Activated CD4-positive, alpha-beta T cell treated with anti-CD3 and anti-CD28 coated beads, Interleukin-2, amount 50 U/mL, for 24 hours (primary cell): ENCODE measurements at places on chromosomes 2 and 18.

DNA sequence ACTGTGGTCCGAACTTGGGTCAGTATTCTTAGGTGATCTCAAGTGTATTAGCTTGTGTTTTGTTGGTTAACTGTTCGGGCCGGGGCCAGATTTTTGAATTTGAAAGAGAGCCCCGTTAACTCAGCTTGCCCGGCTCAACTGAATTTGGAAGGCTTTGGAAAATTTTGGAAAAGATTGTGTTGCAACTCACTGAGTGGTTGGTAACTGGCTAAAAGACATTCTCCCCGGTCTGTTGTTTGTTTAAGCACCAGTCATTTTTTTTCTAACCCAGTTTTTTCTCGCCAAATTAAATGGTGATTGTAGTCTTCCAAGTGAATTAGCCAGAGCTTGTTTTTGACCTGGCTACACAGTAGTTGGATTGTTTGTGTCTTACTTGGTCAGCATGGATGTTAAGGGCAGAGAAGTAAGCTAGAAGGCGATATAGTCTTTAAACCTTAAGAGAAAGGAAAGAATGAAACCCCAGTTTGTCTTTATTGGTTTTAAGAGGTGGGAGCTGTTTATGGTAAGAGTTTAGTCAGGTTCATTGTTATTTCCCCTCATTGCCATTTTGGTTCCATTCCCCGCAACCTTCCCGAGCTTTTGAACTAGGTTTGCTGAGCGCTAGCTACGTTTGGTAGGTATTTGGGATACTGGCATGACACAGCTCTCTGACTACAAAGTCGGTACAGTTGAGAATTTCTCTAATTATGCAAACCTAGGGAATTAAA lies 2.4 kb downstream of the MAP4K4 start:
- DNase-seq: no peak

DNA sequence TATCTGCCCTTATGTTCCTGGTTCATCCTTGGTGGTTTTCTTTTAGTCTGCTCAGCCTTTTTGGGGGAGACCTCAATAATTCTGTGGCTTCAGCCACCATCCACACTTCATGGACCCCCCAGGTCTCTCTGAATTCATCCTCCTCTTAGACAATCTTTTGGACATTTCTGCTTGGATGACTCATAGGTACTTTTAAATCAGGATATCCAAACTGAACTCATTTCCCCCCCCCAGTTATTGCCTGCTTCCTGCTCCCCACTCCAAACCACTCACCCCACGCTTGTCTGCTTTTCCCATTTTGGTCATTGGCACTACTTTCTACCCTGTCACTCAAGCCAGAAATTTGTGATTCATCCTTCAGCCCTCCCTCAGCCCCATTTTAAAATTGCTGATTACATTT lies 78.5 kb downstream of the TANC1 start:
- no peak for DNase-seq

GRCh38 chr2:12315224-12315623 lies 401.5 kb upstream of the TRIB2 start:
- no peak for DNase-seq

DNA sequence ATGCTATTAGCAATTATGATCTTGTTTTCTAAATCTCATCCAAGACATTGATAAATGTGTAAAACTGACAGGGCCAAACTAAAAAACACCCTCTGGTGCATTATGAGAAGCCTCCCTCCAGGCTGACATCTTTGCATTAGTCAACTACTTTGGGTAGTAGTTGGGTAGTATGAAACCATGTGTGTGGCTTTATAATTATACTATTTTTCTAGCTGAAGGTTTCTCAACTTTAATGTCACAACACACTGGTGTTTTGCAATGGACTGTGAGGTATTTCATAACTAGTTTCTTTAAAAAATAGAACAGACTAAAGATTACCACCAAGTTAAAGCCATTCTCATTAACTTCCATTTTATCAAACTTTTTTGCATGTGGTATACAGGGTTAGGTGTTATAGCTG lies 73.1 kb upstream of the RBMS1 start:
- no peak for DNase-seq

DNA sequence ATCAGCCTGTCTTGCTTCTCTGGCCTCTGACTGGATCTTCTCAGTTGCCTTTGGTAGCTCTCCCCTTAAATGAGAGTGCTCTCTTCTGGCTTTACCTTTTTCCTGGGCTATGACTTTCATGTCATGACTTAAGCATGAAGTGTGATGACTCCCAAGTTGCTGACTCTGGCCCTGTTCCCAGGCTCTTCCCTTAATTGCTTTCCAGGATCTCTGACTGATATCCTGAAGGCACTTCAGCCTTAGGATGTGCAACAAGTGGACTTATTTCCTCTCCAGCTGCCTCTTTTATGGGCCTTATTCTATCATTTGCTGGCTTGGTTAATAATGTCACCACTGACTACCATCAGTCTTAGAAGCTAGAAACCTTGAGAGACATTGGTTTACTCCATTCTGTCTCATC lies 17.4 kb downstream of the SEMA4F start:
- DNase-seq: no peak

DNA sequence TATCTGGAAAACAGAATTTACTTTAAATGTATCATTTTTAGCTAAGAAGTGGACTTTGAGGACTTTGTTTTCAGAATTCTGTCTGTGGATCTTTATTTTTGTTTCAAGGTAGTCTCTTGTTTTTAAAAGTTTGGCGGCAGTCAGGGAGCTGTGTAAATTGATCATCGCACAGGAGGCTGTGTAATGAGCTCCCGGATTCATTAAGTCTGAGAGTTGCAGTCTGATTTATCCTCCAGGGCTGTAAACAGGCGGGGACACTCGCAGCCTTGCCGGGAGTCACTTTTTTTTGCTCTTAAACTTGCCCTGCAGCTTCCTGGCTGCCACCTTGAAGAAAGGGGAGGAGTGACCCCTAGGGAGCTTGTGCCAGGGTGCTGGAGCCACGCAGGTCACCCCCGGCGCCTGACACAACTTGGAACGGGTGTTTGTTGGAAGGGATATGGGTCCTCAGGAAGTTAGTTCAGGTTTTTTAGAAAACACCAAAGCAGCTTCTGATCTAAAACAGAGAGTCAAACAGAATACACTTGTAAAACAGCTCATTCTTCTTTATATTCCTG lies 76.2 kb downstream of the DCDC2C start:
- no peak for DNase-seq

- DNase-seq: no peak
Observed at GRCh38 chr2:223165423-223166214, 113.6 kb downstream of the KCNE4 start.

DNA sequence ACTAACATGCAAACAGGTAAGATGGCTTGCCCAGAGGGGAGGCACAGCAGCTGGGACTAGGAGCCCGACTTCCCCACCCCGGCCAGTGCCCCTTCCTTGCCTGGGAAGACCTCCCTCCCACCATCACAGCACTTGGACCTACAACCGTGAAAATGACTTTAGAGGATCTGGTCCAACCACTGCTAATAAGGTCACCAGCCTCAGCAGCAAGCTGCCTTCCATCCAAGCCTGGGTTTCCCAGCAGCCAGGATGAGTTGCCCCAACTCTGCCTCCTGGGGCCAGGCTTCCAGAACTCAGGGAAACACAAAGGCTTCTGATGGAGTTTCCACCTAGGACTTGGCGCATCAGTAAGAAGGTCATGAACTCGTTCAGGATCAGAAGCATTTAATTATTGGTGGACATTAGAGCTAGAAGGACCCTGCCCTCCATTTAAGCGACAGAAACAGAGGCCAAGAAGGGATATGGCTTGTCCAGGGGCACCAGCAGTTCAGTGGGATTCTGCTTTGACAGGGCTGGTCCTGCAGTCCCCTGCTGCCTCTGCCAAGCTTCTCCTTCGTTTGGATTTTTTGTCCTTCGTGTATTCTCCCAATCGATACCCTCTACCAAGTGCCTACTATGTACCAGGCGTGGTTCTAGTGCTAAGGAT lies 403.0 kb upstream of the ID2 start:
- no peak for DNase-seq

DNA sequence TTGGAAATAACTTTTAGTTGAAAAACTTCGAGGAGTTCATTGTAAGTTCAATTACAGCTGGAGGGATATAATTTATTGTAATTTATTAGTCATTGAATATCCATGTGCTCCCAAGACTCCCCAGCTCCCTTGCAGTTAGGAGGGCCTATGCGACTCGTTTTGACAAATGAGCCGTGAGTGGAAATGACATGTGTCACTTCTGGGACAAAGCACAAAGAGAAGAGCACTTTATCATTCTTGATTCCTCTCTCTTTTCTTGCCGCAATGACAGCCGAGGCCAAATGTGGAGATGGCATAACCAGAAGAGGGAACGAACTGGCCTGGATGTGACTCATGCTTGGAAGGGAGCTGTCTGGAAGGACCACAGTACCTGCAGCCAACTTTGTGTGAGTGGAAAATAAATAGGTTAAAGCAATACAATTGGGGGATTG lies 44.2 kb upstream of the ITSN2 start:
- DNase-seq: no peak

- no peak for DNase-seq
Observed at GRCh38 chr18:23207191-23207955, 72.1 kb downstream of the CABLES1 start.

GRCh38 chr2:191666732-191667131 lies 11.2 kb upstream of the NABP1 start:
- no peak for DNase-seq

DNA sequence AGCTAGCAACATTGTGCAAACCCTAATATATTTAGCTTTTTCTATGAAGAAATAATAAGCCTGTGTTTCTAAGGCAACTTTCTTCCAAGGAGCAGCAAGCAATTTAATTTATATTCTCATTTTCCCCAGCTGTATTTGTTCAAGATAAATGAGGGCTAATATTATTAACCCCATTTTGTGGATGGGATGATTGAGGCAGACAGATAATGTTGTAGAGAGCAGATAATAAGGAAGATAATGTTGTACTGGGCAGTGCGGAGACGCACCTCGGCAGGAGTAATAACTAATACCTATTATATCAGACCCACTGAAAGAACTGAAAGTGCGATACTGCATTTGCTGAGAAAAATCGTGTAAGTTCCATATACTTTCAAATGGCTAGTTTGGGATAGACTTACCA lies 344.1 kb upstream of the FANCL start:
- no peak for DNase-seq

DNA sequence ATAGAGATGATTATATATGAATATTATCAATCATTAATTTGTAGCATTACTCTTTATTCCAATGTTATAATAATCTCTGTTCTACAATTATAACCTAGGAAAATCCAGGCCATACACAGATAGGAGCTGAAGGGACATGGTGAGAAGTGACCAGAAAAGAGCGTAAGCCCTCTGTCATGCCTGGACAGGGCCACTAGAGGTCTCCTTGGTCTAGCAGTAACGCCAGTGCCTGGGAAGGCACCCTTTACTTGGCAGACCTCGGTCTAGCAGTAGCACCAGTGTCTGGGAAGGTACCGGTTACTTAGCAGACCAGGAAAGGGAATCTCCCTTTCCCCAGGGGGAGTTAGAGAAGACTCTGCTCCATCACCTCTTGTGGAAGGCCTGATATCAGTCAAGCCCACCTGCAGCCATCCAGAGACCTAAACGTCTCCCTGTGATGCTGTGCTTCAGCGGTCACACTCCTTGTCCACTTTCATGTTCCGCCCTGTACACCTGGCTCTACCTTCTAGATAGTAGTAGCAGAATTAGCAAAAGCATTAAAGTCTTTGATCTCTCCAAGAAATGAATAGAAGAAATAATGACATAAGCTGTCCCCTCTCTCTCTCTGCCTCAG lies 447.5 kb upstream of the FSIP2 start:
- no peak for DNase-seq

DNA sequence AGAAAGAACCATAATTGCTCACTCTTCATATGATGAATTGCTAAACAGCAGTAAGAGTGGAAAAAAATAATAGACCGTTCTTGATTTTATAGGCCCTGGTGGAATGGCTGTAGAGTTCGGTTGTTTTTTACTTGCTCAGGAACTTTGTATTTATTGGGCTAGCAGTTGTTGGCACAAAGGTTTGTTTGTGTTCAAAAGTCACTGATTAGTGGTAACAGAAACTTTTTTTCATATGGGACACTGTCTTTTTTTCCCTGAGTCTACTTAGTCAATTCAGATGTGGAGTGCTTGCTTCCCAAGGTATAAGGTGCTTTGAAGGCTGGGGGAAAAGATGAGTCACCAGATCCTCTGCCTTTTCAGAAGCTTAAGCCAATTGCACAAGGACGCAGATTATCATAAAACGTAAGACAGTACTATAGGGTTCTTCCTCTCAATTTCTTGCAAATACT lies 25.8 kb downstream of the PHLPP1 start:
- no peak for DNase-seq

DNA sequence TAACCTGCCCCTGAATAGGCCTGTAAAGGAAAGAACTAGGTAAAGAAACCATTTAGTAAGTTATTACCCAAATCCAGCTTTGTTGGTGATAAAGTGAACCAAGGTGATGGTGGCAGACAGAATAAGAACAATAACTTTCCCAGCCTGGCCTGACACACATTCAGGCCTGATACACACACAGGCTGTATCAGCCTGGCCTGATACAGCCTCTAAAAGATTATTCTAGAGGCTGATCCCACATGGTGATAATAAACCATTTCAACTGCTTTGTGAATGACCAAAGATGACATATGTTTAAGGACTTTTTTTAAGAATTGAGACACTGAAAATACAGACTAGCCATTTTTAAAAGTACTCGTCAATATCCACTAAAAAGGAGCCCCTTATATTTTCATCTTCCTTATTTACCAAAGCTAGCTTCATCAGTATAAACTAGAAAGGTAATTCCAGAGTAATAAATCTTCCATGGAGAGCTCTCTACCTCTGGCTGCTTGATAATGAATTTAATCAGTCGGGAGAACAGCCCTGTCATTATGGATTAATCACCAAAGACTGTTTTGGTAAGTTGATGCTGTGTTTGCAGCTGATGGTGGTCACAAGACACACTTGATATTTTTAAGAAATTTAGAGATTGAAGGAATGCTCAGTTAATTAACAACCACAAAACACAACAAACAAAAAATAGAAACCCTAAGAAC lies 77.2 kb downstream of the SLC8A1 start:
- DNase-seq: no peak

GRCh38 chr2:54535599-54536195 lies 79.6 kb downstream of the SPTBN1 start:
- no peak for DNase-seq

DNA sequence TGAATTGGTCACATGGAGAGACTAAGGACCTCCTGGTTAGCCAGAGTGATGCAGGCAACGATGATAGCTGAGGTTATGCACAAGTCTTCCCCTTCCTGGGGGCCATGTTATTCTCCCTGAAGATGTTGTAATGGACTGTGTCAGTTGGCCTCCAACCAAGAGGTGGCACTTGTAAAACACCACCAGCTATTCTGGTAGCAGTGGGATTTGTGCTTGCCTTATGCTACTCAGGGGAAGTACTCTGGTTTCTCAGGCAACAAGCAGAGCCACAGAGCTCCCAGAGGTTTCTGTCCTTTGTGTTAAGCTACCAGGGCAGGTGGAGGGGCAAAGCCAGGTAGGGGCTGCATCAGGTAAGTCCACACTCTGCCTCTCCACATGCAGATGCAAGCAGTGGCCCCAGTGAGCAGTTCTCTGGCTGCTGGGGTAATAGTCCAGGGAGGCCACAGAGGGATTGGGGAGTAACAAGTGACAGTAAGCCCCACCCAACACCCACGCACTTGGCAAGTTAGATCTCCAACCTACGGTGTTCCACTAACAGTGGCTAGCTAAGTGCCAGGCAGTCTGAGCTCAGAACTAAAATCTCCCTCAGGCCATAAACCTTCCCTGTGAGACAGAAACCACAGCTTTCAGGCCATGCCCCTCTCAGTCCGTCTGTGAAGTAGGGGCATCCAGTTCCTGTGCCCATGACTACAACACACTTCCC lies 99.7 kb downstream of the RND3 start:
- DNase-seq: no peak
